Cortex of kidney (tissue), 1 donor: ENCODE measurements at places on chromosomes 5 and 9.

DNA sequence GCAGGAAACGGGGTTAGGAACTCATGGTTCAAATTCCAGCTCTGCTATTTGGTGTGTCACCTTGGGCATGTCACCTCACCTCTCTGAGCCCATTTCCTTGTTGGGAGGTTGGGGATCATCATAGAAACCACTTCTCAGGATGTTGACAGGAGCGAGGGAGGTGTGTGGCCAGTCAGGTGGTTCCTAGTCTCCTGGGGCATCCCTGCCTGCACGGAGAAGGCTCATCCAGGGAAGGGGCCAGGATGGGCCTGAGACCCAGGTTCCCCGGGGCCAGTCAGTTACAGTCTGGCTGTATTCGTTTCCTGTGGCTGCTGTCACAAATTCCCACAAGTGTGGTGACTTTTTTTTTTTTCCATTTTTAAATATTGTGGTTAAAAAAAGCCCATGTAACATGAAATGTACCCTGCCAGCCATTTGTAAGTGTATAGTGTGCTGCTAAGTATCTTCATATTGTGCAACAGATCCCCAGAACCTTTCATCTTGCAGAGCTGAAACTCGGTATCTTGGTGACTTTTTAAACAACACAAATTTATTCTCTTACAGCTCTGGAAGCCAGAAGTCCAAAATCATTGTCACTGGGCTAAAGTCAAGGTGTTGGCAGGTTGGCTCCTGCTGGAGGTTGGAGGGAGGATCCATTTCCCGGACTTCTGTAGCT is 78.7 kb upstream of the UNC5A start:
- DNase-seq = no peak

GRCh38 chr5:115673596-115673995 is 47.8 kb upstream of the TMED7 start:
- DNase-seq = no peak

- no peak for DNase-seq
Measured at GRCh38 chr9:22285066-22285465, 161.6 kb upstream of the DMRTA1 start.

- no peak for DNase-seq
Measured at GRCh38 chr5:172876578-172876977, 42.5 kb downstream of the ERGIC1 start.
